COR-L47 (cell line): ENCODE measurements at places on chromosomes 7 and 10.

GRCh38 chr10:29784175-29784773, 149.5 kb upstream of the SVIL start:
- DNase-seq: no peak

DNA sequence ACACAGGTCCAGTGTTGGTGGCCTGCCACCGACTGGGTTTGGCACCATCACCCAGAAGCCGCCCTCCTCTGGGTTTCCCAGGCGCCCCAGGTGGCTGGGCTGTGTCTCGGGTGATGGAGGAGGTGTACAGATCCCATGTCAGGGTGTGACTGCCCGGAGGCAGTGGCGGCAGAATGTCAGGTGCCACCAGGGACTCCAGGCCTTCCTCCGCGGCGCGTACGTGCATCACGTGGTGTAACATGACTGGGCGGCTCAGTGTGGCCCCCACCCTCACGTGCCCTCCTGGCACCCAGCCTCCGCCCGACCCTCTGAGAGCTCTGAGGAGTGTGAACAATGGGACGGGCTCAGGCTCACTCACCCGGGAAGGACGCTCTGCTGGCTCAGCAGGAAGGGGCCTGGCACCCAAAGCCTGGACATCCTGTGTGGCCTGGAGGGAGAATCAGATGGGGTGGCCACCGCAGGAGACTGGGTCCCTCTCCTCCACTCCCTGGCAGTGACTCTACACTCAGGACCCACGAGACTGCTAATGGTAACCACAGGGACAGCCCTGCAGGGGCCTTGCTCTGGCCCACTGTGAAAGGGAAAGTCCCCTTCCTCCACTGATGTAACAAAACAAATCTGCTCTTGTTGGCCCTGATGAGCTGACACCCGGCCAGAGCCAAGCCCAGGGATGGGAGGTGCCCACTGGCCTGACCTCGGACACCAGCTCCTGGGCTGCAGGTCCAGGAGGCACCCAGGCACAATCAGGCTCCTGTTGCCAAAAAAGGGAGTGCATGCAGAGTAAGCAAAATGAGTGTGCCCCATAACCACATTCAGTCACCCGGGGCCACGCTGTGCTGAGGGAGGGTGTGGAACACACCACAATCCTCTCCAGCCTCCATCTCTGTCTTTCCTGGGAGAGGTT, 164.8 kb downstream of the PRKAG2 start:
- DNase-seq: no peak

DNA sequence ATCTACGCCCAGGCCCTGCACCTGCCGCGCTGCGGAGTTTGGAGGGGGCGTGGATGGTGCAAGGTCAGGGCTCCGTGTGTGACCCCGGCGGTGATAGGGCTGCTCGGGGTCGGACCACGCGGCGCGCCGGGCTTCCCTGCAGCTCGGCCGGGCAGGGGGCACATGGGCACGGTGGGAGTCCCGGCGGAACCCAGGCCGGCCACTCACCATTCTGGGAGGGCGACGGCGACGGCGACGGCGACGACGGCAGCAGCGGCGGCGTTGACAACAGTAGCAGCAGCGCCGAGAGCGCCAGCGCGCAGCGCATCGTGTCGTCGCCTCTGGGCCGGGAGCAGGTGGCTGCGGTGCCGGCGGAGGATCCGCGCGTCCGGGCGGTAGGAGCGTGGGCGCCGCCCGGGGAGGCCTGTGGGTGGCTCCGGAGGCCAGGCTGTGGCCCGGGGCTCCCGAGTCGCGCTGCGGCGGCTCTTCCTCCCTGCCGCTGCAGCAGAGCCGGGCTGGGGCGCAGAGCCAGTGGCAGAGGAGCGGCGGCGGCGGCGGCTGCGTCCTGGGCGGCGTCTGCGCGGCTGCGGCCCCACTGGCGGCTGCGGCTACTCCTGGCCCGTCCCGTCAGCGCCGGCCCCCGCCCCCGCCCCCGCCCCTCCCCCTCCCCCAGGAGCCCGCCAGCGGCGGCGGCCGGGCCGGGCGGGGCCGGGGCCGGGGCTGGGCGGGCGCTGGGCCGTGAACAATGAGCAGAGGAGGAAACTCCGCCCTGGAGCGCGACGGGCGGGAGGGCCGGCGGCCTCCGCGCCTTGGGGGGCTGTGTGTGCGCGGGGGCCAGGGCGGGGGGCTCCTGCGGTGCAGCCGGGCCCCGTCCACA, at the start of gene PODXL:
TSS of gene PODXL (minus strand) at position 576 of the 856 bp plus-strand sequence. CDS start at position 307, 269 bp downstream.
- peak; percentile 74 for DNase-seq

GRCh38 chr7:871900-872537, 4.3 kb upstream of the GET4 start:
- no peak for DNase-seq
